ENCODE measurements at places on chromosomes 2 and 18.

GRCh38 chr2:86223140-86223926 is 24.1 kb downstream of the MRPL35 start:
- no peak for DNase-seq

DNA sequence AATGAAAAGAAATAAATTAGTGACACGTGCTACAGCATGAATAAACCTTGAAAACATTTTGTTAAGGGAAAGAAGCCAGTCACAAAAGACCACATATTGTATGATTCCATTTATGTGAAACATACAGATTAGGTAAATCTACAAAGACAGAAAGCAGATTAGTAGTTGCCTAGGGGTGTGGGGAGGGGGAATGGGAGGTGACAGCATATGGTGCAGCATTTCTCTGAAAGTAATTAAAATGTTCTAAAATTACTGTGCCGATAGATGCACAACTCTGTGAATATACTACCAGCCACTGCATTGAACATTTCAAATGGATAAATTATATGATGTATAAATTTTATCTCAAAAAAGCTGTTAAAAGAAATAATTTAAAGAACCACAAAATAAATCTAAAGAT is 161.0 kb downstream of the TRIB2 start:
- no peak for DNase-seq

DNA sequence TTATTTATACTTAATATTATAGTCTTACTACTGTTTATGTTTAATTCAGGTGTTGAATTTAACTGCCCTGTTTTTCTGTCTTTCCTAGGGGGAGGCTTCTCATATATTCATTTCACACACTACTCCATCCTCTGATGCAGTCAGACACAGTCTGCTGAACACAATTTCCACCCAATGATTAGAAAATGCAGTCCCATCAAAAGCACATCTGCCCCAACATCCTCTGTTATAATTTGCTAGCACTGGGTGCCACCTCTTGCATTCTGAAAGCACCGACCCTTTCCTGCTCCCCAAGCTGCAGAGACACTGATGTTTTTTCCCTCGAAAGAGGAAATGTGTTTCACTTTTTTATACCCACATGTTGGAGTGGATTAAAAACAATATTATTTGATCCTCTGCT is 474.7 kb downstream of the PID1 start:
- no peak for DNase-seq

- no peak for DNase-seq
Measured at GRCh38 chr2:165500816-165501215, 31.3 kb downstream of the CSRNP3 start.

GRCh38 chr2:138469411-138469810 is 32.2 kb upstream of the SPOPL start:
- no peak for DNase-seq

DNA sequence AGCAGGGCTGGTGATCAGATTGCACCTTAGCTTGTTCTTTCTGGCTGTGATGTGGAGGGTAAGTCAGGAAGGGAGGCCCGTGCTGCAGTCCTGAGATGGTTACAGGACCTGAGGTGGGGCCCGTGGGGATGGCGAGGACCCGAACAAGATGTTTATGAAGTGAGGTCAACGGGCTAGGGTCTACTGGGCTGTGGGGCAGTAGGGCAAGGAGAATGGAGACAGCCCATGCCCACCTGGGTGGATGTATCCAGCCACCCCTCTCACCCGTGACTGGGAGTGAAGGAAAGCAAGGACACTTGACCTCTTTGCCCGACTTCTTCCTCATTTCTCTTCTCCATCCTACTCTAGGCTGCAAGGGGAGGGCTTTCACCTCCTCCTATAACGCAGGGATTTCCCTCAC is 18.0 kb downstream of the PTMA start:
- no peak for DNase-seq

DNA sequence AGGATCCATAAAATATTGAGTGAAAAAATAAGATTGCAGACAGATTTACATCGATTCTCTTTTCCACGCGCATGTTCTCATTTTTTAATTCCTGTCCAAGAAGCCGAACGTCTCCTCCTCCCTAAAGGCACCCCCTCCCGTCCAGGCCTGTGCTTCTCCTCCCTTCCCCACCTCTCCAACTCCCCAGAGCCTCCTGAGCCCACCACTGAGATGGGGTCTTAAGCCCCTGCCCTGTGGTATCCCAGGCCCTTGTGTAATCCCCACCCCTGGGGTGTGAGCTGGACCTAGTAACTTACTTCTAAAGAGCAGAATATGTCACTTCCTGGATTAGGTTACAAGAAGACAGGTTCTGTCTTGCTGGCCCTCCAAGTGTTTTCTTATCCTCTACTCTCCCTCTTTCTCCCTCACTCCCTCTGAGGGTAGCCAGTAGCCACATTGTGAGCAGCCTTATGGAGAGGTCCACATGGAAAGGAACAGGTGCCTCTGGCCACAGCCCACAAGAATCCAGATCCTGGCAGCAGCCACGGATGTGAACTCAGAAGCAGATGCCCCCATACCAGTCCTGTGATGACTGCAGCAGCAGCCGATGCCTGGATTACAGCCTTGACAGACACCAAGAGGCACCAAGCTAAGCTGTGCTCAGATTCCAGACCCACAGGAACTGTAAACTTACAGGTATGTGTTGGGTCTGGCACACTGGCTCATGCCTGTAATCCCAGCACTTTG is 39.6 kb upstream of the OTOS start:
- no peak for DNase-seq

DNA sequence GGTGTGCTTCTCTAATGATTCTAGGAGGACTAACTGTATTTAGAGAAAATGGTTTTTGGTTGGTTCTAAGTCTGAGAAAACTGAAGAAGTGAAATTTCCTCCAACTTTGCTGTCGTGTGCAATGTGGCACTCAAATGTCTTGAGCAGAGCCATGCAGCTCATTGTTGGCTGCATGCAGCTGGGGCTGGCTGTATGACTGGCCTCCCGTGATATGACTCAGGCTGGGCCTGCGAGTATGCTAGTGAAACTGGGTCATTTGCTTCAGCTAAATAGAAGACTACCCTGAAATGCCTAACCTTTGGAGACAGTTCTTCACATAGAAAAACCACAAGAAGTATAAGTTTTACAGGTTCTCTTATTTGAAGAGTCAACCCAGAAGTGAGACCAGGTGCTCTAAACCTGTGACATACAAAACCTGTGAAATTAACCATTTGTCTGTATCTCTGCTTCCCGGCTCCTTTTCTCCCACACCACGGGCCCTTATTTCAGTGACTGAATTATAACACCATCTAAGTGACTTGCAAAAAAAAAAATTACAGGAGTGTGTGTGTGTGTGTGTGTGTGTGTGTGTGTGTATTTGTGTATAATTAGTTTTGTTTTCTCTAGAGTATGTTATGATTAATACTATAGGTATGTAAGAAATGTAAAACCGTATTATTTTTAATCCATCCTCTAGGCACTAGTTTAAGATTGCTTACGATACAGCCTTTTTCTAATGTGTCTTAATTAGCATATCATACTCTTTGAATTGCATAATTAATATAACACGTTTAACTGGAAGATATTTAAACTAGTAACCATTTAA is 15.9 kb downstream of the POLI start:
- DNase-seq, result peak; percentile 76

GRCh38 chr2:195601361-195601760 is 55.7 kb upstream of the SLC39A10 start:
- no peak for DNase-seq

Measured in stimulated activated naive CD4-positive, alpha-beta T cell treated with Interleukin-2 at 50 U/mL for 16 hours (primary cell).